ENCODE measurements at places on chromosomes 5 and 9.

GRCh38 chr5:36526537-36526936 lies 79.9 kb upstream of the SLC1A3 start:
- no peak for DNase-seq

DNA sequence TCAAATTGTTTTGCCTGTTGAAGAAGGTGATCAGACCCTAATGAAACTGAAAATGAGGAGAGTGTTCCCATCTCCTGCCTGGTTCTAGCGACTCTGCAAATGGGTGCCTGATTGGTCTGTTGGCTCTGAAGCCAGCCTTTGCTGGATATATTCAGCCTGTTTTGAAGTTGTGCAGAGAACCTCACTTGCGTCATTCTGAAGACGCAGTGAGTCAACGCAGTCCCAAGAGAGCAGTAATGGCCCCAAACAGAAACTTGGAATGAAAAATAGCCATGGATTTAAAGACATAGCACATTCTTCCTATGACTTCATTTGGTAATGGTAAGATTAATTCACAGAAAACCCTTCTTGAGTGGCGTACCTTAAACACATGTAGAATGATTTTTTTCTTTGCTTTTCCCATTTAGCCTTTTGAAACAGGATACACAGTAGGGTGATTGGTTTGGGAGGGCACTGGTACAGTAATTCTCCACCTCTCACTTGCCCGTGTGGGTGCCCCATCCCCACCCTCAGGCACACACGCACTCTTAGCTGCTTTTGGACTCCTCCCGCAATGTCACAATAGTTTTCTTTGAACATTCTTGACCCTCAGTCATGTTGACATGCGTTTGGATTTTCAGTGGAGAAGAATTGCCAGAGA lies 54.1 kb upstream of the ABL1 start:
- DNase-seq: no peak

GRCh38 chr9:37949576-37949975 lies 45.6 kb upstream of the SLC25A51 start:
- DNase-seq: no peak

DNA sequence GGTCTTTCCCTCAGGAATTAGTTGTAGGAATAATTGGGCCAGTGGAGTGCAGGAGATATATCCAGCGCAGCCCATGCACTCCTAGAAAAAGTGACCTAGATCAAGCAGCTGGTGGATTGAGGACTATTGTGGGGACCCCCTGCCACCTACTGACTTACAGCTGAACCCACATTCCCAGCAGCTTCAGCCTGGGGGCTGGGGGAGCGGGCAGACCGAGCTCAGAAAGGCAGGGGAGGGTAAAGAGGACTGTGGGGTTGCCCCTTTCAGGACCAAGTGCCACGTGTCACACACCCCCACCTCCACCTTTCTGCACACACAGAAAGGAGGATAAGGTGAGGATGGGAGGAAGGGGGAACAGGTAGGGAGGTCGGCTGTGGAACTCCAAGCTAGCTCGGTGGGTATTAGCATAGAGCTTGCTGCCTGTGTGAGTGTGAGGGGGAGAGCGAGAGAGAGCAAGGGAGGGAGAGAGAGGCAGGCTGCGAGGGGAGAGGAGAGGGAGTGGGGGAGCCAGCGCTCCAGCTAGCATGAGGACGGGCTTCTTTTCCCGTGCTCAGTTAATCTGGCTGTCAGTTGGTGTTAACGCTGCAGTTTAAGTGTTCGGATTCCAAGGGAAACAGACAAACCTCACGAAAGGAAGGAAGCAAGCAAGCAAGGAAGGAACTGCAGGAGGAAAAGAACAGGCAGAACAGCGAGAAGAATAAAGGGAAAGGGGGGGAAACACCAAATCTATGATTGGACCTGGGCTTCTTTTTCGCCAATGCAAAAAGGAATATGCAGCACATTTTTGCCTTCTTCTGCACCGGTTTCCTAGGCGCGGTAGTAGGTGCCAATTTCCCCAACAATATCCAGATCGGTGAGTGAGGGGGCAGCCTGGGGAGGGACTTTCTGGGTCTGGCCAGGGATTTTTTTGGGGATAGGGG lies at the start of gene GRIA1:
TSS of gene GRIA1 (plus strand) at position 553 of the 920 bp plus-strand sequence.
- DNase-seq: no peak

DNA sequence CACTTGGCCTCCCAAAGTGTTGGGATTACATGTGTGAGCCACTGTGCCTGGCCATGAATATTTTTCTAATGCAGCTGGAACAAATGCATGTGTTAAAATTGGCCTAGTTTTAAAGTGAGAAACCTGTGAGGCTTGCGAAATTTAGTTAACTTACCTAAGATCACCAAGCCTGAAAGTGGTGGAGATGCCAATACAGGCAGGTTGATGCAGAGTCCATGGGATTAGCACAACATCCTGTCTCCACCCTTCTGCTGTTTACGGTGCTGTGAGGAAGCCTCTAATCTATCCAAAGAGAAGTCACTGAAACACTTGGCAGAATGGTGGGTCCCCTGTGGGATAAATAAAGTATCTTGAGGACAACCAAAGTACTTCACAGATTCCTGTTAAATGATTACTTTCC lies 98.2 kb downstream of the PCSK5 start:
- no peak for DNase-seq

DNA sequence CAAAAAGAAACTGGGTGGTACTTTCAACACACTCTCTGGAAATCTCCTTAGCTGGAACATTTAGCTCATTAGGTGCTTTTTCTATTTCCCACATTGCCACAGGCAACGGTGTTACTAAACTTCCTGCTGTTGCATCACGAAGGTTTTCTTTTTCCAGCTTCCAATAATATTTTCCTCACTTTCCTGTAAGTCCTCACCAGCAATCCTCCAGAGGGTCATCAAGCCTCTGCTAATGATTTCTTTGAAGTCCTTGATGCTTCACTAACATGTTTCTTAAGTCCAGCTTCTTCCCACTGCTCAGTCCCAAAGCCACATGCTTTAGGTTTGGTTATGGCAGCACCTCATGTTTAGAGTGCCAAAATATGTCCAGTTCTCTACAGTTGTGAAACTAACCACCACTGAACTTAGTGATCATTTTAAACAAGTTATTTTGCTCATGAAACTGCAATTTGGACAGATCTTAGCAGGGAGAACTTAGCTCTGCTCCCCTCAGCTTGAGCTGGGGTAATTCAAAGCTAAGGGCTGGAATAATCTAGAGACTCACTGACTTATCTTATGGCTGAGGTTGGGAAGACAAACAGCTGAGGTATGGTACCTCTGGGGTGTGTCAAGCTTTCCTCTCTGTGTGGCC lies 39.9 kb upstream of the RETREG1 start:
- no peak for DNase-seq

- no peak for DNase-seq
These were observed 205.9 kb downstream of the ANXA1 start for GRCh38 chr9:73357607-73358006.

DNA sequence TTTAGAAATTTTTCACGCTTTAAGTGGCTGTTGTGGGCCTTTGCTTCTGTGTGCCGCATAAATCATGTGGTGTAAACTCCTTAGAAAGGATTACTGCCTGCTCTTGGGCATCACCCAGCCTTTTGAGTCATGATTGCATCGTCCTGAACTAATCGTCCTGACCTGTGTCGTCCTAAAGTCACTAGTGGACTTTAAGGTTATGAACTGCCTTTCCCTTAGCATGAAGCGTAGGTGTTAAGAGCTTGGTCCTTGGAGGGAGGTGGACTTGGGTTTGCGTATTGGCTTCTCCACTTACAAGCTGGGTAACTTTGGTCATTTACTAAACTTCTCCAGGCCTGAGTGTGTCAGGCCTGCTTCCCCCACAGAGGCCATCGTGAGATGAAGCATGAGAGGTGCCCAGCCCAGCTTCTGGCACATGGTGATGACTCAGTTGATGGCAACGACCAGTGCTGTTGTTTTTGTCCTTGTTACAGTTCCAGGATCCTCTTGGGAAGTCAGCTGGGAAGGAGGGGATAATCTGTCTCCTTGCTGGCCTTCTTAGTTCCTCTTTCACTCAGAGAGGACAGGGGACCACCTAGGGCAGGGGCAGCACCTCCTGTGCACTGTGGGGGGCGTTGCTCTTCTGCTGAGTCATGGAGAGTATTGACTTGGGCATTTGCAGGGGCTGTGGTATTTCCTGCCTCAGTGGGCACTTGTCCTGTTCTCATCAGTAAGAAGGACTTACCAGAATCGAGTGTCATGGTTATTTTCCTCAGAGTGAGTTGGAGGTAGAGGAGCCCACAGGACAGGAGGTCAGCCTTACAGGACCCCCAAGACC lies 54.2 kb upstream of the NCS1 start:
- DNase-seq: no peak

DNA sequence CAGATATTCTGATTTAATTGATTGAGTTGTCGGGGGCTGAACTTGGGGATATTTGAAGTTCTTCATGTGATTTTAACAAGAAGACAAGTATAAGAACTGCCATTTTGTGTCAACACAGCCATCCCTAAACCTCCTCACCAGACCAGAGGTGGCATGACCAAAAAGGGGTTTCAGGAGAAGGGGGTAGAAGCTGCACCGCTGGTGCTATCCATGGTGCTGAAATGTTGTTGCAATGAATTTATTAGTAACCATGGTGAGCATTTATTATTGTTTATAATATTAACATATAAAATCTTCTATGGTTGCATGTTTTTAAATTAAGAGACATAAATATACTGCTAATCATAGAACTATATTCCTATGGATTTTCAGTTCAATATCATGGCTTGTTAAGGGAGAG lies 72.3 kb downstream of the GNA14 start:
- no peak for DNase-seq

- no peak for DNase-seq
These were observed 50.4 kb downstream of the CYSTM1 start for GRCh38 chr5:140225396-140225795.

- no peak for DNase-seq
These were observed 52.8 kb downstream of the CTNND2 start for GRCh38 chr5:11851416-11851815.

DNA sequence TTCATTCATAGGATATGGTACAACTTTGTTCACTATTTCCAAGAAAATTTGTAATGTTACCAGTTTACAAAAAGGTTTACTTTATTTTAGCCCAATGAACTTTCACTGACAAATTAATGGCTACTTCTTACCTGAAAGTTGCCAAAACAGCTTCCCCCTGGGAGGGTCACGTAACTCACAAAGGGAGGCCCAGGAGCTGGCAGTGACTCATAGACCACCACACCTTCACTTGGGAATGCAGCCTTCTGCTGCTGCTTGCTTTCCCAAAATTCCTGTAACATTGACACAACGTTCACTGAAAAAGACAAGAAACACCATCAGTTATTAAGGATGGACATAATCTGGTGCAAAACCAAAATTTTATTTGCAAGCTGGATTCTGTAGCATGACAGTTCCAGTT lies 18.1 kb downstream of the LIX1 start:
- no peak for DNase-seq

GRCh38 chr9:94175669-94176068 lies 83.4 kb upstream of the ZNF169 start:
- no peak for DNase-seq

DNA sequence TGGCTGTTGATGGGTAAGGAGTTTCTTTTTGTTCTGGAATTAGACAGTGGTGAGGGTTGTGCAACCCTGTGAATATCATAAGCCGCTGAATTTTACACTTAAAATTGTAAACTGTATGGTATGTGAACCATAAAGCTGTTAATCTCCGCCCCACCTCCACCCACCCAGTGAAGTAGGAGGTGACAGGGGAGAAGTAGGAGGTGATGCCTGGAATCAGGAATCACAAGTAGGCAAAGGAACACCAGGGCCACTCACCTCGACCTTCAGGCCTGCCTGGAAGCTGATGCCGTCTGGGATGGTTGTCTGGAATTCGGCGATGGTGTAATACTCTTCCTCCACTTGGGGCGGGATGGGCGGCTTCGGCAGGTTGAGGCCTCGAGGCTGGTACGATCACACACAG lies 62.3 kb upstream of the UBTD2 start:
- no peak for DNase-seq

- DNase-seq: no peak
These were observed 84.5 kb upstream of the RPS23 start for GRCh38 chr5:82362636-82363035.

GRCh38 chr5:81486711-81487110 lies 92.8 kb upstream of the ACOT12 start:
- no peak for DNase-seq

DNA sequence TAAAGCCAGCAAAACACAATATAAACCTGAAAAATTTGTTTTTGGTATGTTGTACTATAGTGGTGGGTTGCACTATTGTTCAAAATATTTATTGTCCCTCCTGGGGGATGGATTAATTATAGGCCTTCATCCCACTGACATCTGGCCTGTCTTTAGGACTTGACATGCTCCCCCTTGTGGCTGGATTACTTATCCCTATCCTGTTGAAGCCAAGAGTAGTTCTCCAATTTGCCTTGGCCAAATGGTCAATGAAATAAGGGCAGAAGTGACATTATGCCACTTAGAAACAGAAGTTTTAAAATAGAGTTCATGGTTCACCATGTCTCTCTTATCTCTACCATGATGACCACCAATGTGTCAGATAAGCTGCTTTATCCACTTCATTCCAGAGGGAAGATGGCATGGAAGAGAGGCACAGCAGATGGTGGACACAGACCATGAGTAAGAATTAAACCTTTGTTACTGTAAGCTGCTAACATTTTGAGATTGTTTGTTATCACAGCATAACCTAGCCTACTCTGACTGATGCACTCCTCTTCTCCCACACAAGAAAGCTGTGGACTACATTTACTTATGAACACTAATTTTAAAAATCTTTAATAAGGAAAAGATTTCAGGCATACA lies 29.2 kb upstream of the ARHGEF28 start:
- peak; percentile 9 for DNase-seq

GRCh38 chr5:126938466-126938865 lies 91.9 kb downstream of the MARCHF3 start:
- no peak for DNase-seq

- DNase-seq: no peak
These were observed 21.5 kb upstream of the WHRN start for GRCh38 chr9:114526807-114527206.

- DNase-seq: no peak
These were observed 64.1 kb downstream of the SLCO4C1 start for GRCh38 chr5:102231693-102232619.

GRCh38 chr5:88144219-88145001 lies 124.2 kb downstream of the TMEM161B start:
- no peak for DNase-seq

DNA sequence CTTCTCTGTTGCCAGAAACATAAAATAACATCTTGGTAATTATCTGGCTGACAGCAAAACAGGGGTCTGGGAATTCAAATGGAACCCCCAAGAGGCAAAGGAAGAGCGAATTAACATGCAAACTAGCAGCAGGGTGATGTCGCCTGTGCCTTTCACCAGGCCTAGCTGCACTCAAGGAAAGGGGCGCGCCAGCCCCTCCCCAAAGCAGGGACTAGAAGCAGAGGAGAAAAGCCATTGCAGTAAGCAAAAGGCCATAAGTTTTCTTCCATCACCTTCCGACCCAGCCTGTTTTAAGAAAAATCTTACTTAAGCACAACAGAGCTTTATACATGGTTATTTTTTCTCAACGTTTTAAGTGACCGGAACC lies 539 bp downstream of the POC5 start:
- no peak for DNase-seq

GRCh38 chr5:147310059-147310704 lies 75.4 kb downstream of the STK32A start:
- no peak for DNase-seq
